ENCODE measurements at places on chromosomes 1 and 21.

GRCh38 chr1:41498391-41498790 is 13.9 kb upstream of the EDN2 start:
- DNase-seq: no peak

- DNase-seq: no peak
These were observed 21.3 kb upstream of the FCRL2 start for GRCh38 chr1:157798211-157798610.

DNA sequence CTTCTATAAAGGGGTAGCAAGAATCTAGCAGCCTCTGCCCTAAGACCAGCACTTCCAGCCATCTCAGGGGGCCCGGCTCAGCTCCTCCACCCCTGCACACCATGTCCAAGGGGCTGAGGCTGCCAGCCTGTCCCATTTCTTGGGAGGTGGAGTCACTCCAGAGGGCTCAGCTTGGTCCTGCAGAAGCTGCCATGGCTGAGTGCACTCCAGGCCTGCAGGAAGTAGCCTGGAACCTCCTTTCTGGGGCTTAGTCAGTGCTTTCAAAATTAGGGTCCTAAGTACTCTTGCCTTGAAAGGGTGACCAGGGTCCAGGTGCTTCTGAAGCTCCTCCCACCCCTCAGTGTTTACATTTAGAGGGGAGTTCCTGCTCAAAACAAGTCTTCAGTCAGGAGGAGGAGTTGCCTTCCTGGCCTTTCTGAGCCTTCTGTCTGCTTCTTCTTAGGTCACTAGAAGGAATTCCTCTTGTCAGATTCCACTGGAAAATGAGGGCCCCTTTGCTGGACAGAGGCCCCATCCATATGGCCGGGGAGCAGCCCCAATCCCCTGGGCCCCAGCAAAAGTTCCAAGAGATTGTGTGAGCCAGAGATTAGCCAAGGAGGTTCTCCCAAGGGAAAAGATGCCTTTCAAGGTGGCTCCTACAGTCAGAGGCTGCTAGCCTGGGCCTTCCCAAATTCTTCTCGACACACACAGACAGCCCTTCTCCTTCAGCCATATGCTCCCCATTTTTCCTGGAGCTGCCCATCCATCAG is 128.1 kb upstream of the VAMP3 start:
- no peak for DNase-seq

GRCh38 chr1:88472298-88472697 is 211.8 kb upstream of the PKN2 start:
- no peak for DNase-seq

GRCh38 chr1:246491551-246492053 is 15.5 kb downstream of the SMYD3 start:
- no peak for DNase-seq

- DNase-seq: no peak
These were observed 27.8 kb downstream of the FOXD2 start for GRCh38 chr1:47465605-47466004.

DNA sequence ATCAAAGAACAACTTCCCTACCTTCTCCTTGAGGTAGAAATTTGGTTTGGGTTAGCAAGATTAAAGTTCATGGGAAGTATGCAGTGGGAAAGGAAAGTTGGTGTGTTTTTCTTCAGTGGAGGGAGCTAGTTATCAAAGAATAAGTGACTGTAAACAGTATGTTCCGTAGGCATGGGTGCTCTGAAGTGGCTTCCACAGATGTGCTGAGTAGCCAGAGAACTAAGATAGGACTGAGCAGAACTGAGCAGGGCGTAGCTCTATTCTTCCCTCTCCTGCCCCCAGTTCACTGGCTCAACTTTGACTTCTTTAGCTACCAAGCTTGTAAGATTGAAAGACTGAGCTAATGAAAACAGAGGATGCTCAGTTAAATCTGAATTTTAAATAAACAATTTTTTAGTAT is 3.4 kb downstream of the ADCY10 start:
- no peak for DNase-seq

DNA sequence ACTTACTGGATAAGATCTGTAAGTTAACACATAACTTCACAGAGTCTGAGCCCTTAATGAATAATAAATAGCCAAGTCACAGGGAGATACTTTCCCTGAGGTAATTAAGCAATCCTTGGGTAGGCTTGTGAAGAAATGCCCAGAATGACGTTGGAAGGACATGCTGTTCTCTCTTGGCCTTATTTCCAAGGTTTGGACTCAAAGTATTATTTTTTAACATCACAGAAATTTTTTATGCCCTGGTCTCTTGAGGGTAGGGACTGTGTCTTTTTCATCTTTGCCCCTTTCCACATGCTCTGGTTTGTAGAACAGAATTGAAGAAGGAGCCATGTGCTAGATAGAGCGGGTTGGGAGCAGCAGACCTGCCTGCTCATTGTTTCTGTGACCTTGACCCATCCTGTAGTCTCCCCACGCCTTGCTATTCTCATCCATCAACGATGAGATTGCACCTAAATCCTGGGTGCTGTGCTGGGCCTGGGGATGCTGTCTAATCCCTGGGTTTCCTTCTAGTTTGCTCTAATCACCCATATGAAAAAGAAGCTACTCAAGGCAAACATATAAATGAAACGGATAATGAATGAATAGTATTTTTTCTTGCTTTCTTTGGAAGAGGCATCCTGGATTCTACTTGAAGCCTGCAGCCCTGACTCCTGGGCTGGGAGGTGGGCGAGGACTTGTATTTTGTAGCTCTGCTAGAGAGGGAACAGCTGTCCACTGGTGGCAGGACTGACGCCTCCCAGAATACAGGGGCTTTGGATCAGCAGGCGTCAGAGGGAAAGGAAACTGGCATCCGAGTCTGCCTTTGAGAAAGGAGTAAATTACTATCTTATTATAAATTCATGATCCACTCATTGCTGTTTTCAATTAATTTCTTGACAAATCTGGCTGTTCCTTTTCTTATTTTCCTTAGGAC is 17.5 kb upstream of the LAMTOR5 start:
- no peak for DNase-seq

GRCh38 chr1:10681296-10682107 is 114.9 kb downstream of the CASZ1 start:
- no peak for DNase-seq

DNA sequence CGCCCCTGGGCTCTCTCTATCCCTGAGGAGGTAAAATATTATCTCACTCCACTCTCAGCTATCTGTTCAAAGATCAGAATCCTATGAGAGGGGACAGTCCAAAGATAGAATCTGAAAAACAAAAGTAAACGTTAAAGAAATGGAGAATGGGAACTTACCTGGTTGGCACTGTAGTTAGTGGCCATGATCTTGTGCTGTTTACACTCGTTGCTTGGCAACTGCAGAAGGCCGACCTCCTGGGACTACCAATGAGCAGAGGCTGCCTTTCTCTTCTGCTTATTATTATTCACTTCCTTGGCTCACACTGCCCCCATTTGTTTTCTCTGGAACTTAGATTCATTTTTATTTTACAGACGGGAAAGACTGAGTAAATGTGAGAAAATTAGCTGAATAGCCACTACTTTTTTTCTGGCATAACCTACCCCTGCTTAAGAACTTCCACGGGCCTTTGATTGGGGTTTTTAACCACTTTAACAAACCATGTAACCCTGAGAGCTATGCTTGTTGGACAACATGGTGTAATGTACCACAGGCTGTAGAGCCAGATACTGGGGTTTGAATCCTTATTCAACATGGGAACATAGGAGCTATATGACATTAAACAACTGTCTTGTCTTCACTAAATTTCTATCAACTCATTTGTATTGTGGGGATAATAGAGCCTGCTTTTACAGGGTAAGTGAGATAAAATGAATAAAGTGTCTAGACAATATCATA is at the start of gene CFAP126:
Gene CFAP126 (minus strand): TSS at position 193 of the 717 bp plus-strand sequence. CDS start 8 bp downstream, at position 185.
- no peak for DNase-seq

- DNase-seq: no peak
These were observed 36.6 kb downstream of the VANGL2 start for GRCh38 chr1:160436966-160437365.

- no peak for DNase-seq
These were observed 42.2 kb upstream of the COG2 start for GRCh38 chr1:230599926-230600656.

DNA sequence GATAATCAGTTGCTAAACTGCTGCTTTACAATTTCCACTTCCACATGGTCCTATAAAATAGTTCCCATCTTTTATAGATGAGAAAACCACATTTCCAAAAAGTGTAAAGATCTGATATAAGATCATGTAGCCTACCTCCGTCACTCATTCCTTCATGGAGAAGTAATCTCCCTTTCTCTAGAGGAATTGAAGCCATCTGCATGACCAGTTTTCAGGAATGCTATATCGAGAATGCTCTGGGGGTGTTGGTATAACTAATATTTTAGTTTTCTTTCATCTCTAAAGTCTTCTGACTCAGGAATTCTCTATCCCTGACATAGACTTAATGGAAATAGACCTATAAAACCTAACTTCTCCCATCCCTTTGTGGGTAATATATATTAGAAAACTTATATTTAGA is 173.0 kb upstream of the UBE2U start:
- no peak for DNase-seq

DNA sequence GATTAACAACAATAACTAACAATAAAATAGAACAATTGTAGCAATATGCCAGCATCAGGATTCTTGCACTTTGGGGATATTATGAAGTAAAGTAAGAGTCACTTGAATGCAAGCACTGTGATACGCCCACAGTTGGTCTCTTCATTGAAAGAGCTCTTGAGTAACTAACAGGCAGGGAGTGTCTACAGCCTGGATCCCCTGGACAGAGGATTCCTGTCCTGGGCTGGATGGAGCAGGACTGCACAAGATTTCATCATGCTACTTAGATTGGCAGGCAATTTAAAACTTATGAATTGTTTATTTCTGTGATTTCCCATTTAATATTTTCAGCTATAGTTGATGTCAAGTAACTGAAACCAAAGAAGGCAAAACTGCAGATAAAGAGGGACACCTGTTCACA is 13.7 kb upstream of the KRTAP19-5 start:
- DNase-seq: no peak

DNA sequence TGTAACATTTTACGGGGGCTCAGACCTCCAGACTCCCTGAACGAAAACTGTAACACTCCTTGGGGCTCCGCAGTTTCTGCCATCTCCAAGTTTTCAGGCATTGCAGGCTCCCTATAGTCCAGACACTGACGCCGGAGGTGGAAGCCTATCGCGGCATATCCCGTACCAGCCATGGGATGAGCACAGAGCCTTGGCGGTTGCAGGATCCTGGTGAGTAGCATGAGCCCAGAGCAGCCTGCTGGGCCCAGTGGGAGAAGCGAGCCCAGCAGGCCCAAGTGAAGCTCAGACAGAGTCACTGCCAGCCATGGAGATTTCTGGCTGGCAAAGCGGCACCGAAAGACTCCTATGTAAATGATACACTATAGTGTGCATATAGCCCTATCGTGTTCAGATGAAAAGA is 446.8 kb downstream of the COL11A1 start:
- DNase-seq: no peak

GRCh38 chr1:224378855-224379631 is 22.4 kb downstream of the CNIH4 start:
- no peak for DNase-seq

DNA sequence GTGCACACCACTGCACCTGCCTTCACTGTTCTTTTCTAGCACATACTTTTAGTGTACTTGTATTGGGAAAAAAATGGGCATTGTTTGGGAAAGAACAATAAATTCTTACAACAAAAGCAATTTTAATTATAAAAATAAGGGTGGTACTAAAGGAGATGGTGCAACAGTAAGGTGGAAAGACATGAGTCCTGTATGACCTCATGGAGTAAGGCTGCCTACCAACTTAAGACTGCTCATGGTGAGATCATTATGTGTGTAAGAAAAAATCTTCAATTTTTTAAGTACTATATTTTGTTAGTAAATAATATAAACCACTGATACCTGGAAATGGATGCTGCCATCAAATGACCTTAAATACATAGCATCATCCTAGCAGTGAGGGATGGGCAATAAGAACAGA is 29.6 kb upstream of the PHGDH start:
- DNase-seq: no peak

DNA sequence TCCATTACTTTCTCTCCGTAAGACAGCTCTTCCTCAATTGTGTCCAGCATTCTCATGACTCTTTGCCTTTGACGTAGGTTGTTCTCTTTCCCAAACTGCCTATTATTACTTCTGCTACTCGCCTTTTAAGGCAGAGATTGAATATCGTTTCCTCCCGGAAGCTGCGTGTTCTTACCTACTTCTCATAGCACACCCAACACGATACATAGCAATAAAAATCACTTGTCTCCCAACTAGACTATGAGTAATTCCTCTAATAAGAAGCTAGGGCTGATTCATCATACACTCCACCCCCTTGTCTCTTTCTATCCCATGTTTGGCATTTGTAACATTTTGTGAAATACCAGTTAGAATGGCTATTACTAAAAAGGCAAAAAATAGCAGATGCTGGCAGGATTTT is 55.8 kb upstream of the SGIP1 start:
- no peak for DNase-seq

- DNase-seq: no peak
These were observed 31.1 kb upstream of the HSD3B1 start for GRCh38 chr1:119475866-119476439.

DNA sequence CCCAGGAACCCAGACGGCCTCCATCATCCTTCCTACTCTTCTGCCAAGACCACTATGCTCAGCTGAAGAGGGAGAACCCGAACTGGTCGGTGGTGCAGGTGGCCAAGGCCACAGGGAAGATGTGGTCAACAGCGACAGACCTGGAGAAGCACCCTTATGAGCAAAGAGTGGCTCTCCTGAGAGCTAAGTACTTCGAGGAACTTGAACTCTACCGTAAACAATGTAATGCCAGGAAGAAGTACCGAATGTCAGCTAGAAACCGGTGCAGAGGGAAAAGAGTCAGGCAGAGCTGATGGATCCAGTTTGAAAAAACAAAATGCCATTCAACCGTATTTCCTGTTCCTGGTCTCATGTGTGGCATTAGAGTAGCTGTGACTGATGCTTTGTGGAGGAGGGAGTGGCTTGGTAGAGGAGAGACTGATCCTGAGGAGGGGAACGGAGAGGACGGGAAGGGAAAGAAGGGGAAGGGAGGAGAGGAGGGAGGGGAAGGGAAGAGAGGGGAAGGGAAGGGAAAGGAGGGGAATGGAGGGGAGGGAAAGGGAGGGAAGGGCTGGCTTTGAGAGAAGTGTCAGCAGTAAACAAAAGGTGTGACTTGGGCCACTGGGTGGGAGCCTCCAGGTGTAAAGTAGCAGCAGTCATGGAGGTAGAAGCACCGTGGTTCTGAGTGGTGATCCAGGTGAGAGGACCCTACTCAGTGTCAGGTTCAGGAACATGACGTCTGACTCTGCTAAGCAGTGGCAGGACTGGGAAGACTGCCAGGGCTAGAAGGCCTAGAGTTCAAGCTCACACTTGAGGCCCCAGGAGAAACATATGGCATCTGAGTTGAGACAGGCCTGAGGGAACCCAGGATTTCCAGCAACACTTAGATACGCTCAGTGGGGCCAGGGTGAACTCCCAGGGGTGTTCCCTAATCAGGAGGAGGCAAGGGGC is 846 bp downstream of the HMGB4 start:
- no peak for DNase-seq

DNA sequence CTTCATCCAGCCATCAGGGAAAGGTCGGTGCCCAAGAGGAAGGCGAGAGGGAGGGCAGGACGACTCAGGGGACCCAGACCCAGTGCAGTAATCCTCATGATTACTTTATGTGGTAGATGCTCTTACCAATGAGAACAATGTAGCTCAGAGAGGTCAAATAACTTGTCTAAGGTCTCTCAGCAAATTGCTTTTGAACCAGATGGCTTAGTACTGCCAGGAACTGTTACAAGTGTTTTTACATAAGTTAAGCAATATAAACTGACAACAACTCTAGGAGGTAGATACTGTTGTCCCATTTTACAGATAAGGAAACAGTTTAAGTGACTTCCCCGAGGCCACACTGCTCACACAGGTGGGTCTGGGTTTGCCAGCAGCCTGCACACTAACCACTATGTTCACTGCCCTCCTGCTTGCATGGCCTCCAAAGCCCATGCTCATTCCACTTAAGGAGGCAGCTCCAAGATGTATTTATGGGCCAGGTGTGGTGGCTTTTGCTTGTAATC is 111.7 kb downstream of the LACTBL1 start:
- no peak for DNase-seq
